Activated CD4-positive, alpha-beta T cell treated with anti-CD3 and anti-CD28 coated beads, Interleukin-2, amount 10 ng/mL, durations not matched to agents 24 days and 14 days (primary cell): ENCODE measurements at places on chromosomes 7 and 10.

DNA sequence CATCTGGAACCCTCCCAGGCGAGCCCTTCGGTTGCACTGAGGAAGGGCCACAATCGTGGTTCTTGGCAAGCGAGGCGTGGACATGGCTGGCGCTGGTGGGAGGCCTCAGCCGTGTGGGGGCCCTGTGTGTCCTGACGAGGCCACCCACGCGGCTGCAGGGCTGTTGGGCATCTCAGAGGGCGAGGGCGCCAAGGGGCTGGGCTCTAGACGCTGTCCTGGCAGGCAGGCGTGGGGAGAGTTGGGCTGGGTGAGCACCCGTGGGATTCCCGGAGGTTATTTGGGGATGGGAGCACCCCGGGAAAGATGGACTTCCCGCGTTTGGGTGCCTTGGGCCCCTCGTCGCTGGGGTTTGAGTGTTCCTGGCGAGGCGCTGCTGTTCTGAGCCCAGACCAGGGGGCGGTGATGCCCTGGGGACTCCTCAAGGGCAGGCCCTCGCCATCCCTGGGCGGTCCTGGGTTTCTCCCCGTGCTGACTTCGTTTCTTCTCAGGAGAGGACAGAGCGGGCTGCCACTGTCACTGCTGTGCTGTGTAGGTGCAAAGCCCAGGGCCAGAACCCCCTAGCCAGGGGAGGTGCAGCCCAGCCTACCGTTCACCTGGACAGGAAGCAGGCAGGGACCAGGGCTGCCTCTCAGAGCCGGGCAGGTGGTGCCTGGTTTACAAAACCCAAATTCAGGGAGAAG is 87.2 kb downstream of the DNAJB6 start:
- no peak for DNase-seq

DNA sequence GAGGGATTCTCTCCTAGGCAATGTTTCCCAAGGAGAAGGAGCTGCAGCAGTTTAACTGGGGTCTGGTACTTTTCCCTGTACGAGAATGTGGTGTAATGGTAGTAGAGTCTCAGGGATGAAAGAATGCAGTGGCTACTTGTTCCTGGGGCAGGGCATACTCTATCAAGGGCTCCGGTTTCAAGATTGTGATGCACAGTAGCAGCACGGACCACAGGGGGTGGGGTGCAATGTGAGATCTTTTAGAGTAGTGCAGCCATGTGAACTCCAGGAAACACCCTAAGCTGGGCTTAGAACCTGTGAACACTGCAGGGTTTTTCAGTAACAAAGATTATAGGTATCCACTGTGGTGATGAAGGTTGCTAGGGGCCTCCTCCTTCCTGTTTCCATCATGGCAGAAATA is 903.9 kb downstream of the NRG3 start:
- no peak for DNase-seq

DNA sequence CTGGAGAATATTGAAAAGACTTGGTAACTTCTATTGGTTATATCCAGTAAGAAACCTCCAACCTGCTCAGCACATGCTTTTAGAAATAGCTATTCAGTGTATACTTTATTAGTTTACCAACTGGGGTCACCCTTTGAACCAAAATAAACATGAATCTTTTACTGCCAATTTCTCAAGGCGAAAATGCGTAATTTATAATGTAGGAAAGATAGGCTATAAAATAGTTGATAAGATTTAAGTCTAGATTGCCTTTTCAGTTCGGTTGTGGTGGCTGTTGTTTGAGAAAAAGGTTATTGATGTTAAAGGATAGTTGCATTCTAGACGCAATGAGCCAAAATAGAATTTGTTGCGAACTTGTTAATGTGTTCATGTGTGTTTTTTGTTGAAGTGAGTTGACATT is 82.6 kb upstream of the OIT3 start:
- no peak for DNase-seq

DNA sequence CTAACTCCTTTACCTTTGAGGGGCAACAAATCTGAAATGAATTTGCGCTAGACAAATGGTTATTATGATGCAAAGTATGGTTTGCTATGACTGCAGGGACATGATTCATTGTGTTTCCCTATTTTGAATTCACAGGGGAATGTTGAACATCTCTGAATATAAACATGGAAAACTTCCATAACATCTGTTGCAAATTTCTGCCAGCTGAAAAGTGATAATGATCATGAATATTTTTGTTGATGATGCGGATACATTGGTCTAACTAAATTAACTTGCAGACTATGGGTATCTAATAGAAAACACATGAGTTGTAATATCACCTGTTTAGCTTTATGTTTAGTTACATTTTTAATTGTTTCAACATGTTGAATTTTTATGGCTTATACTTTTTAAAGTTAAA is 1325.5 kb downstream of the REEP3 start:
- DNase-seq, result no peak

GRCh38 chr7:66682350-66683093 is 53.8 kb downstream of the KCTD7 start:
- no peak for DNase-seq

DNA sequence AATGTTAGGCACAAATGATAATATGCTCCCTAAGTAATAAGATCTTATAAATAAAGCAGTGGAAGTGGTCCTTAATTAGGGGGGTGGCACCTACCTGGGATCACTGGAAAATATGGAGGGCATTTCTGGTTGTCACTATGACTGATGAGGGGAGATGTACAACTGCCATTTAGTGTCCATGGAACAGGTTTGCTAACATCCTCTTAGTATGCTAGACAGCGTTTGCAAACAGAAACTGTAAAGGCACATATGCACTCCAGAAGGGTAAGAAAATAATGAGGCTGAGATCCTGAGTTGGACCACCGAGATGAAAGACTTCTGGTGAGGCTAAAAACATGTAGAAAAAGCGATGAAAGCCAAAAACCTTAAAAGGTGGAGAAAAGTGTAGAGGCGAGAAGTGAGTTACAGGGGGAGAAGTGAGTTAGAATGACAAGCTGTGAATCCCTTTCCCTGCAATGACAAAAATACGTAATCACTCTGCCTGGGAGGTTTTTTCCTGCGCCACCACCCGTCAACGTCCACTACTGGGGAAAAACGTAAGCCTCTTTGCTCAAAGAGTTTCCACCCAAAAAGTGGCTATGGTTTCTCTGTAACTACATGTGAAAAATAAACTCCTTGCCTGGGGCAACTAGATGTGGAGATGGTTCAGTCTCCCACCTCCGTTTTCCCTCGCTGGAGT is 767 bp downstream of the KRIT1 start:
- DNase-seq, result no peak

DNA sequence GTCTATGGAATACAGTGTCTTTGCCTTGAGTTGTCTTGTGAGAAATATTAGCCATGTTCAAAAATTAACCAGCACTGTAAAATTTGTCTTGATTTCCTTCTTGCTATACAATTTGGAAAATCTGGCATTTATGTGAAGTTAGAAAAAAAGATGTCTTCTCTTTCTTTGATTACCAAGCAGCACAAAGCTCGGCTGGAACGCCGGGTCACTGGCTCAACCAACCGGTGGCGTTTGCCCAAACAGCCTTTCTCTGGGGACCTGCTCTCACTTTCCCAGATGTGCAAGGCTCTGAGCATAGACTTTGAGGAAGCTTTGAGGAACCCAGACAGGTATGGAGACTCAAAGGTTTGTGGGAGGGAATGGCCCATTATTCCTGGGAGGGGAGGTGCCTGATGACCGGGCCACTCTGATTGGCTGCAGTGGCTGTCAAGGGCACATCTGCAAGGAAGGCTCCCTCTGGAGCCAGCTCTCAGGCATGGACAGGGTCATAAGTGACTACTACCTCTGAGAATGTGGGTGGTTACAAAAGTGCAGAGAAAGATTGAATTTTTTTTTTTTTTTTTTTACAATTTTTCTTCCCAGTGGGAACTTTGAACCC is 5.6 kb downstream of the BTBD16 start:
- DNase-seq, result no peak
